ENCODE measurements at places on chromosomes 2 and 18.

GRCh38 chr2:130243359-130243758 lies 45.1 kb upstream of the TUBA3E start:
- no peak for DNase-seq

DNA sequence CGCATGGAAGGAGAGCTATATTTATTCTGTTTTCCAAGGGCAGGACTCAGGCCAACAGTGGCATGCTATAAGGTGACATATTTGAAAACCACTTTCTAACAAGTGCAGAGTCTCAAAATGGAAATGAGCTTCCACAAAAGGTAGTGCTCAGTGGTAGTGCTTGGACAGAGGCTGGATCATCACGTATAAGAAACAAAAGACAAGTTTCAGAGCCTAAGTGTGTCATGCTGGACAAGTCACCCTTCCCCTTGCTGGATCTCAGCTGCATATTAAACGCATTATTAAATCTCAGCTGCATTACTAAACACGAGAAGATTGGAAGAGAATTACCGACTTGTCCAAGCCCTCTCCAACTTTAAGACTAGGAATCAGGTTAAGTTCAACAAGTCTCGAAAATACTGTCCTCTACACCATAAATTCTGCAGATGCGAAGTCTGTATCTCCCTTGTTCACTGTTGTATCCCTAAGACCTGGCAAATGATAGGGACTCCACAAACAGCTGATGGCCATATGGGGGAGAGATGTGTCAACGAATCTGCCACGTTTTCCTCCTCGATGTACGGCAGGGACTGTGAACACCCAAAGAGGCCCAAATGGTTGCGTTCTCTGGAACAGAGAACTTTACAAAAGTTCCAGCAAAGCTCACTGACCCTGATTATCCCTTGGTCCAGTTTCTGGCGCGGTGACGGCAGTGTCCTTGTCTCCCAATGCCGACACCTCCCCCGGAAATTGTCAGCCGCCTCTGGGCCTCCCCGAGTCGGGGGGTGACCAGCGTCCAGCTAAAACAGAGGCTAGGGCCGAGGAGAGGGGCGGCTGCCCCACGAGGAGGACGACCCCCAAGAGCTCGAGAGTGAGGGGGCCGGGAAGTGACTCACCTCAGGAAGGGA lies 611 bp downstream of the NOL10 start:
- no peak for DNase-seq

- no peak for DNase-seq
Measured at GRCh38 chr2:97737421-97738178, 24.2 kb downstream of the ZAP70 start.

DNA sequence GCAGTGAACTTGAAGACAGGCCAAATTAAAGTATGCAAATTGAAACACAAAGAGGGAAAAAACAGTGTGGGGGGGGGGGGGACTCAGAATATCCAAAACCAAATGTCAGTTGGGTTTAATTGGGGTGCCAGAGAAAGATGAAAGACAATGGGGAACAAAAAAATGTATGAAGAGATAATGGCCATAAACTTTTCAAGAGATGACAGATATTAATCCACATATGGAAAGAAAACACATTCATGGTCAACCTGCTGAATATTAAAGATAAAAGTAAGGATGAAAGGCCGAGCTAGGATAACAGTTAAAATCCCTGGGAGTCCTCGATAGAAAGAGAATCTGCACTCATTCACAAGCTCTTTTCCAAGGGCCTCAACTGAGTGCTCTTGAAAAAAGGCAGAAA lies 26.6 kb downstream of the SMAD2 start:
- no peak for DNase-seq

- no peak for DNase-seq
Measured at GRCh38 chr2:195830968-195831950, 174.2 kb downstream of the SLC39A10 start.

DNA sequence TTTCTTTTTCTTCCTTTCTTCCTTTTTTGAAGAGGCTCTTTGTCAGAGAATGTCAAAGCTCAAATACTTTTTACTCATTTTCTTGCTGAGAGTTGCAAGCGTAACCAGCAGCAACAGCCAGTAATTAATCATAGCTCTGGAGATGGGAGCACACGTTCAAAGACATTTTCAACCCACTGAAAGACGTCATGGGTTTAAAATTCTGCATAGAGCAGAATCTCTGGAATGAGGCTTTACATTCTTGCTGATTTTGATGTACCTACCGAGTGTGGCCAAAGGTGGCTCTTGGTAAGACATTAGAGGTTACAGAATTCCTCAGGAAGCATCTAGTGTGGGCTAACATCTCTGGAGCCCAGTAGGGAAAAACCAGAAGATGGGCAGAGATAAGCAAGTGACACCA lies 292.5 kb downstream of the MTX2 start:
- no peak for DNase-seq

Data from GM12865 (cell line).